ENCODE measurements at places on chromosomes 11 and 22.

DNA sequence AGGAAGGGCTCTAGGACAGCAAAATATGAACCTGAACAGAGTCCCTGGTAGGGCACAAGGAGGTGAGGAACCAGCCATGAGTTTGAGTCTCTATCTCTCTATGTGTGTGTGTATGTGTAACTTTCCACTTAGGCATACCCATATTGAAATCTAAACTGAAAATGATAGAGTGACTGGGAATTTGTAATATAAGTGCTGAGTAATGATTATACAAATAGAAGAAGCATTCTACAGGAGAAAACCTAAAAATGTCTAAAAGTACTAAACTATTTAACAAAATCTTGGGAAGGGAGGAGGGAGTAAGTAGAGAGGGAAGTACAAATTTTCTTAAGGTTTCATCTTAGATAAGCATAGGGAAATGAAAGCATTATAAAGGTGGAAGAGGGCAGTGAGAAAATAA lies 97.1 kb upstream of the ZC3H12C start:
- DNase-seq: no peak

- DNase-seq: no peak
Observed at GRCh38 chr11:61174949-61175348, 13.7 kb upstream of the VPS37C start.

GRCh38 chr22:45083659-45084305 lies 74.0 kb upstream of the PHF21B start:
- DNase-seq: no peak

GRCh38 chr11:10758957-10759356 lies 7.9 kb downstream of the CTR9 start:
- no peak for DNase-seq

- no peak for DNase-seq
Observed at GRCh38 chr22:44999231-44999630, 10.6 kb downstream of the PHF21B start.

GRCh38 chr22:41479671-41480396 lies 10.9 kb downstream of the ACO2 start:
- DNase-seq: no peak

- DNase-seq: peak; percentile 52
Observed at GRCh38 chr11:2885678-2886081, at the start of gene CDKN1C. Gene CDKN1C, minus strand, starts transcription at chr11:2885775. Its CDS starts 319 bp downstream, at chr11:2885456.

- DNase-seq: no peak
Observed at GRCh38 chr11:67024410-67024809, 1.5 kb downstream of the SYT12 start.

- DNase-seq: no peak
Observed at GRCh38 chr11:22510741-22511140, 114.9 kb downstream of the FANCF start.

GRCh38 chr11:80297858-80298632 lies 857.2 kb upstream of the TENM4 start:
- DNase-seq: no peak

DNA sequence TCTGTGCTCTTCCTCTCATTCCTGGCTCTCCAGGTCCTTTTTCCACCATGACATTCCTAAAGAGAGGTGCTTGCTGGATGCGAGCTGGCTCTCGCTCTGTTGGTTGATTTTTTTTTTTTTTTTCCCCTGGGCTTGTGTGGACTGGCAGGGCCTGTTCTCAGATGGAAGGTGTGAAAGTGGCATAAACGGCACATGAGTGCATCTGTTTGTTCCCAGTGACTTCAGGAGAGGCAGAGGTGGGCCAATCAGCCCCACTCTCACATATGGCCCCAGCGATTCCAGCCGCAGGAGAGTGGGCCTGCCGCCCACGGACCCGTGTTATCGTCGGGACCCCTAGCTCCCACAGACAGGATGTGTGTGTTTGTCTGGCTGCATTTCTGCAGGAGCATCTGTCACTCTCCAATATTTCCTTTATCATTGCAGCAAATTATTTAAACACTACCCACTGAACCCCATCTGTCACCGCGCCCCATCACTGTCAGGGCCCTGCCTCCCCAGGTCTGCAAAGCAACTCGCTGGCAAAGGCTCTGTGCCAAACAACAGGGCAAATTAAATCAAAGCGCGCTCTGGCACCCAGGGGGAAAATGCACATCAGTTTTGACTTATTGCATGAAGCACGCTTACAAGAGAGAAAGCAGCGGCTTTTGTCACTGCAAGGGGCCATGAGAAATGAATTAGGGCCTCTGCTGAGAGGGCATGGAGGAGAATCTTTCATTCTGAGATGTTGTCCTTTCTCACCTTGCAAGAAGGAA lies 886.3 kb downstream of the NTM start:
- DNase-seq: no peak

DNA sequence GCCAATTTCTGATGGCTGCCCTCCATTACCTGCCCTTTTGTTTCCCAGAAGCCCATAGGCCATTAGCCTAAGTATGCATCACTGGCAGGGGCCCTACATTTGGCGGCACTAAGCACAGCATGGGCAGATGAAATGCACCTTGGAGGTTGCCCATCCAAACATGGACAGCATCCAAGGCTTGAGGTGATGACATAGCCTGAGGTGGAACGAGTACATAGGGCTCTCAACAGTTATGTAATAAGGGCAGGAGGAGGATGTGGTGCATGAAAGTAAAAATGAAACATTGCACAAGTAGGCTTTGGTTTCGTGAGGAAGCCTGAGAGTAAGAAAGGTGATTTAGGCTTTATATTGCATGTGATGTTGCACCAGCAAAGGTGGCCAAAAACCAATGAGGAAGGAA lies 148.1 kb downstream of the FAM76B start:
- no peak for DNase-seq

DNA sequence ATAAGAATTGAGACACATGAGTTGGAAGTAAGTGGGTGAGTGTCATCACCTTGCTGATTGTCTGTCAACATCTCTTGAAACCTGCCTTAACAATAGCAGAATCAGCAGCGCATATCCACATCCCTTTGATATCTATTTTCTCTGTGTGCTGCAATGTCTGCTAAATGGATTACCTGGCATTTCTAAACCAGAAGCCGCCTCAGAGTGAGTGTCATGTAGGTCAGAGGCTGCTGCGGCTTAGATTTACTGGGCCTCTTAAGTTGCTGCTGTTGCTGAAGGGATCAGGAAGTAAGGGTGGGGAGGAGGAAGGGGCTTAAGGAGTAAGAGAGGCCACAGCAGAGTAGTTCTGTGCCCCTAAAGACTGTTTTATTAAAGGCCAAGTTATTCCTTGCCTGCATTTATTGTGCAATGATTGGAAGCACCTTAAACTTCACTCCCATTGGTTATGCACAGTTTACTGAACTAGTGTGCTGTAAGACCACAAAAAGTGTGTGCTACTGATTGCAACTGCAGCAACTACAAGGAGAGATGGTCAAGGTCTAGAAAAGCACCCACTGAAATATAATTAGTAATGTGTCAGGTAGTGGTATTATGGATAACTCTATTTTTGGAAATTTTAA lies 29.8 kb upstream of the TMEM41B start:
- no peak for DNase-seq

- DNase-seq: no peak
Observed at GRCh38 chr11:59284773-59285129, 72.0 kb upstream of the MPEG1 start.

GRCh38 chr11:47611348-47611794 lies 17.2 kb upstream of the C1QTNF4 start:
- no peak for DNase-seq

DNA sequence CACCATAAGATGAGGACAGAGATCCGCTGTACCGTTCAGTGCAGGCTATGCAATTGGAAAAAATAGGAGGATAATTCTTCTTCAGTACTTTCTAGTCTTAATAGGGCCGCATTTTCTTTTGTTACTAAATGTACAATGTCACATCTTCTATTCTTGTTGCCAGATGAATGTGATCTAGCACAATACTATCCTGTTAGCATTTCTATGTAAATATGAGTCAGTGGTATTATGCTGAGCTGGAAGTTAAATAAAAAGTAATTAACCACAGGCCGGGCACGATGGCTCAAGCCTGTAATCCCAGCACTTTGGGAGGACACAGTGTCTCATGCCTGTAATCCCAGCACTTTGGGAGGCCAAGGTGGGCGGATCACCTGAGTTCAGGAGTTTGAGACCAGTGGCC lies 24.4 kb upstream of the BIRC3 start:
- DNase-seq: no peak

DNA sequence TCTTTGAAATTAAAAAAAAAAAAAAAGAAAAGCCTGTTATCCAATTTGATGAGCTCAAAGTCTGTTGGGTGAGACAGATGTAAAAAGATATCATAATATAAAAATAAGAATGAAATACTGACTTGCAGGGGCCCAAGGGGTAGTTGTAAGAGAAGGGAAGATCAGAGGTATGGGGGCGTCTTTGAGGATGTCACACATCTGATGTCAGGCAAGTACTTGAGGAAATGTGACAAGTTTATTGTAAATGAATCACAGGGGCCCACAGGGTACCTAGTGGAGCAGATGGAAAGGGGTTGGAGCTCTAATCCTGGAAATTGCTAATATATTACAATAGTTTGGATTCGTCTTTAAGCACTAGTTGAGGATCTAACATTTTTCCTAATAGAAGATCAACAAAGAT lies 131.6 kb downstream of the MAML2 start:
- DNase-seq: no peak

DNA sequence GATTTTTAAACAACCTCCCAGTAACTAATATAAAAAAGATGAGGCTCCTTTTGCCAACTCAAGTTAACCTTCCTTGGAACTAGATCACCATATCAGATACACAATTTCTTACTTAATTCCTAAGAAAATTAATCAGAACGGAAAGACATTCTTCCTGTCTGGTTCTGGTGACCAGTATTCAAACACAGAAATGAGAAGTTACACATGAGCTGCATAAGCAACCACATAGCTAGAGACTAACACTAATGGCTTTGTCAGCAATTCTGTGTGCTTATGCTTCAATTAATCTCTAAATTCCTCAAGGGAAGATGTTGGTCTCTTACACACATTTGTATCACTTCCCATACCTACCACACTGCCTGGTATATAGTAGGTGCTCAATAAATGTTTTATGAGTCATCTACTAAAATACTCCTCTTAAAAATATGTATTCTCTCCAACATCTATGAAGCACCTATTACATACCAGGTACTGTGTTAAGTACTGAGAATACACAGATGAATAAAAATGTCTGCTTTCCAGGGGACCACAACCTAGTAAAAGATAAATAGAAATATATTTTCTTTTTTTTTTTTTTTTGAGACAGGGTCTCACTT lies 54.5 kb downstream of the GAB2 start:
- no peak for DNase-seq

GRCh38 chr22:50339945-50340879 lies 2.9 kb upstream of the PPP6R2 start:
- no peak for DNase-seq

GRCh38 chr11:117256573-117256972 lies 24.1 kb downstream of the RNF214 start:
- no peak for DNase-seq

DNA sequence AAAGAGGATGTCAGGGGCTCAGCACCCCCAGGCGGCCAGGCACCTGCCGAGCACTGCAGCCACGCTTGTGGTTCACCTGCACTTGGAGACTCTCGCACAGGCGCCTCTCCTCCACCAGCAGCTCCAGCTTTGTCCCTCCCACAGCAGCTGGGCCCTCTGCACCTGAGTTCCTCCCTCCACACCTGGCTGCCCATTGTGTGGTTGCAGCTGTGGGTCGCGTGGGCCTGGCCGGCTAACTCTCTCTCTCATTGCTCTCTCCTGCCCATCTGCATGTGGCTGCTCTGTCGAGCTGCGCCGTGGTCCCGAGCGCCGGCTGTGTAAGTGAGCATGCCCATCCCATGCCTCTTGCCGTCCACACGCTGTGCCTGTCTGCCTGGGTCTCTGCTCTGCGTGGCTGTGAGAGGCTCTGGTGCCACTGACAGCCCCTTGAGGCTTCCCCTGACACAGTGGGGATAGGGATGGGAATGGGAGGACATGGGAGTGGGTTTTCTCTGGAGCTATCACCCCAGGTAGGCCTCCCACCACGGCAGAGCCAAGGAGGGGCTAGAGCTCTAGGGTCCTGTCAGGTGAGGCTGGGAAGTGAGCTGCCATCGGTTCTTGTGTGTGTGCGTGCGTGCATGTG lies 8.5 kb upstream of the ACR start:
- no peak for DNase-seq

GRCh38 chr22:46824344-46824909 lies 62.0 kb downstream of the TBC1D22A start:
- DNase-seq: no peak

- no peak for DNase-seq
Observed at GRCh38 chr11:107592231-107592590, 1.3 kb downstream of the ELMOD1 start.

DNA sequence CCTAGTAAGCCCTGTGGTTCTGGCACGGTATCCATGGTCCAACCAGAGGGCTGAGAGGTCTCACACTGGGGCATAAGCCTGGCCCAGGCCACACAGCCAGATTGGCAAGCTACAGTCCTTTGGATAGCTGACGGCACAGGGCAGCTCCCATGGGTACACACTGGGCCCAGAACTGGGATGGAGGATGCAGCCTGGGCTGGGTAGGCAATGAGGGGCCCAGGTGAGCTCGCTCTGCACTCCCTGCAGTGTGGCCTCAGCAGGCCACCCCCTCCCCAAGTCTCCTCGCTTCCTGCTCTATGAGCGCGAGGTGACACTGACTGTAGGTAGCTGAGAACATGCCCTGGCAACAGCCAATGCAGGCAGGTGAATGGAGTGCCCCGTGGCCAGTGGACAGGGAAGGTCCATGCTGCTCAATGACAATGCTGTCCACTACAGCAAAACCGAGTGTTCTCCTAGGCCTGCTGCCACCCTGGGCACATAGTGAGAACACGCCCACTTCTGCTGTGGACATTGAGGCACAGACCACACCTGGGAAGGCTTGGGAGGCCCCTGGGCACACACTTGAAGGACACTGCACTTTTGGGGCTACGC lies 3.8 kb downstream of the ARVCF start:
- DNase-seq: no peak

DNA sequence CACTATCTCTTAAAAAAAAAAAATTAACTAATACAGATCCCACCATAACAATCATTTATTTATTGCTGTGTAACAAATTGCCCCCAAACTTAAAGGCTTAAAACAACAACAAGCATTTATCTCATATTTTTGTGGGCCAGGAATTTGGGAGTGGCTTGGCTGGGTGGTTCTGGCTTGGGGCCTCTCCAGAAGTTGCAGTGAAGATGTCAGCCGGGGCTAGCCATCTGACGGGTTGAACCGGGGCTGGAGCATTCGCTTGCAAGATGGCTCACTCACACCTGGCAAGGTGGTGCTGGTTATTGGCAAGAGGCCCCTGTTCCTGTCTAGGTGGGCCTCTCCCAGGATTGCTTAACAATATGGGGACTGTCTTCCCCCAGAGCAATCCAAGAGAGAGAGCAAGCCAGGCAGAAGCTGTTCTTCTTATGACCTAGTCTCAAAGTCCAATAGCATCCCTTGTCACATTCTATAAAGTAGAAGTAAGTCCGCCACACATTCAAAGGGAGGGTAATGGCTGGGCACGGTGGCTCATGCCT lies 29.5 kb downstream of the ACO2 start:
- DNase-seq: no peak

All from AG09319 (cell line).